ENCODE measurements at places on chromosomes 12 and 14.

DNA sequence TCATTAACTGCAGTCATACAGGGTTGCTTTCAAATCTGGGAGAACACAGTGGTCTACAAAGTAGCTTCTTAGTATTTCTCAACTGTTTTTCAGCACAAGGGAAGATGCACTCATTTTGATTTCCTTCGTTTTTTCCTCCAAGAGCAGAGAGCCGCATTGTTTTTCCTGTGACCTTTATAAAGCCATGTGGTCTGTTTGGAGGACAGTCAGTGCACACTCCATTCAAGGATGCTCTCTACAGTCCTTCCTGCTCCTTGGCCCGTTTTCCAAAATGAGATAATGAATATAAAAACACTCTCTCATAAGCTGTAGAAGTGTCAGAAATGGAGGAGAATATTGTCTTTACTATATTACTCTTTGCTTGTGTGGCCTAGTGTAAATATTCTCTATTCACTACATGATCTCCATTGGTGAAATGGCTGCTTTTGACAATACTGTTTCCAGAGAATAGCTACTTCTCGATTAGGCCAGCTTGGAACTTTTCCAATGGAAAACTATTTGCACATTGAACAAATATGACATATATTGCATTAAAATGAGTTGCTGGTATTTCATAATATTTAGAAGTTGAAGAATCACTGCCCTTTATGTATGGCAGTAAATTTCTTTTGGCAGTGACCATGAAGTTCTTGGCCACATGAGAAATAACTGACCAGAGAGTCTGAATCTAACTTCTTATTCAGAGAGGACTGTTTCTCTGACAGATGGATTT is 393.1 kb upstream of the RGS6 start:
- no peak for DNase-seq

DNA sequence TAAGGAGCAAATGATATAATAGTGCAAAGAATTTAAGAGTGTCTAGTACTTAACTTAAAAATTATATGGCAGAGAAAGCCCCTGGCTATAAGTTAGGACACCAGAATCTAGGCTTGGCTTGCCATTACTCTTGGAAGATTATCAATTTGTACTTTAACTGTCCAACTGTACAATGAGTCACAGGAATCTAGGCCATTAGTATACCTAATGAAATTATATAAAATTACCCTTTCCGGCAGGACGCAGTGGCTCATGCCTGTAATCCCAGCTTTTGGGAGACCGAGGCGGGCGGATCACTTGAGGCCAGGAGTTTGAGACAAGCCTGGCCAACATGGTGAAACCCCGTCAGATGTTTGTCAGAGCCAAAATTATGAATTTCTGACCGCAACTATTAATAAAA is 691 bp upstream of the OR6S1 start:
- no peak for DNase-seq

GRCh38 chr14:103870891-103871595 is 23.7 kb upstream of the PPP1R13B start:
- DNase-seq: no peak

DNA sequence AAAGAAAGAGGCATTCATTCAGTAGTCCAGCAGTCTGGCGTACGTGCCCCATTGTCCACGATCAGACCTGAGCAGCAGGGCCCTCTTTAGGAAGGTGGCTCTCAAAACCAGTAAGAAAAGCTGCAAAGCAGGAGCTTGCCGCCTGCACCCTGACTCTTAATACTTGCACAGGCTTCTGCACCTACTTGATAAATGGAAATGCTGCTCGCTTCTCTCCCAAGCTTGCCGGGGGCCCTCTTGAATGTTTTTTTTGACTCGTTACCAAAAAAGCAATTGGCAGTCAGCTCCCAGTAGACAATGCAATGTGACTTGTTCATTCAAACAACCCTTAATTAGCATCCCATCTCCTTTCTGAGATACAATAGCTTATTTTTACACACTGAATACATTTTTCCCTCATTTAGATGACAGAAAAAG is 27.2 kb upstream of the PTPRB start:
- no peak for DNase-seq

GRCh38 chr12:113744802-113745395 is 221.2 kb downstream of the RBM19 start:
- no peak for DNase-seq

- DNase-seq: no peak
Observed at GRCh38 chr12:102958073-102958829, 777 bp downstream of the ASCL1 start.

- no peak for DNase-seq
Observed at GRCh38 chr14:30297876-30298795, 260.8 kb upstream of the G2E3 start.

- no peak for DNase-seq
Observed at GRCh38 chr14:28782301-28782700, 15.7 kb downstream of the FOXG1 start.

- no peak for DNase-seq
Observed at GRCh38 chr14:64995291-64995690, 8.6 kb downstream of the FNTB start.

DNA sequence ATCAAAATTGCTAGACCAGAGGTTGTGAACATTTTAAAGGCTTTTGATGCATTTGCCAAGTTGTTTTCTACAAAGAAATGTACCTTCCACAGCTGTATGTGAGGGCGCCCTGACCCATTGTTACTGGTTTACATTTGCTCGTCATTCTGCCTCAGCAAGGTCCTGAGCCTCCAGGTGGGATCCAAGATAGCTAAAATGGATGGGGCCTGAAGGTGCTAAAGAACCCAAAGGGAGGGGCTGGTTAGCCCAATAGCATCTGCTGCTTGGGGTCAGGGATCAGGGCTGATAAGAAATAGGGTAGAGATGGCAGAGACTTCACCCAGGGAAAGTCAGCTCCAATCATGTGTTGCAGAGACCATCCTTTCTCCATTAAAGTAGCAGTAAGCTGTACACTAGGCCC is 43.1 kb downstream of the GALNT16 start:
- no peak for DNase-seq

DNA sequence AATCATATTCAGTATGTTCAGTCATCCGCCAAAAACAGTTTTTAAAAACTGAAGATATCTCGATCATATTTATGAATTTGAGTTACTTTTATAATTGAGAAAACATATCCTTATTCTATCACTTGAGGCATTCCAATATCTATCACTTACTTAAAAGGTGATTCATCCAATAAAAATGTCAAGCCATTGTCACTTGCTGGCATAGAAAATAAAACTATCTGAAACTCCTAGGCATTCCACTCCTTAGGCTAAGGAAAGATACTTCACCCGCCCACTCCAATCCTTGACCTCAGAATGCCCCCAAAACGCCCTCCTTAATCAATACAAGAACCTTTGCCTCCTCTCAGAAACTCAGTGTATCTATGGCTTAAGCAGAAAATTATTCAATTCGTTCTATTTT is 51.3 kb upstream of the AMIGO2 start:
- no peak for DNase-seq

DNA sequence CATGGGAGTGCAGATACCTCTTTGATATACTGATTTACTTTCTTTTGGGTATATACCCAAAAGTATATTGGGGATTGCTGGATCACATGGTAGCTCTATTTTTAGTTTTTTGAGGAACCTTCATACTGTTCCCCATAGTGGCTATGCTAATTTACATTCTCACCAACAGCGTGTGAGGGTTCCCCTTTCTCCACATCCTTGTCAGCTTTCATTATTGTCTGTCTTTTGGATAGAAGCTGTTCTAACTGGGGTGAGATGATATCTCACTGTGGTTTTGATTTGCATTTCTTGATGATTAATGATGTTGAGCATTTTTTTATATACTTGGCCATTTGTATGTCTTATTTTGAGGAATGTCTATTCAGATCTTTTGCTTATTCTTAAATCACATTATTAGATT is 44.1 kb upstream of the JDP2 start:
- DNase-seq: no peak

DNA sequence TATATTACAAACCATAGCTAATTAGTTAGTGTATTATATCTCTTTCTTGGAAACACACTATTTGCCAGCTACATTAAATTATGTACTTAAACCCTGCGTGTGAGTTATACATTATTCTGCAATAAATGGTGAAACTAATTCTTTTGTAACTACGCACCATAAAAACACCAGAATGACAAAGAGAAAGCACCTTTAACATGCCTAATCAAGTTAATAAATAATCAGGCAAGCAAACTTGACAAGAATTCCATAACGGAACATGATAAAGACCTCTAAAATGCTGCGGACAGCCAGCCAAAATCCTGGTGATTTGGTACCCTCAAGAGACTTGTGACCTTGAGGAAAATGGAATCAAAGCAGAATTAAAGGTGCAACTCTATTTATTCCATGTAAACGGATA is 375.3 kb upstream of the KITLG start:
- DNase-seq: no peak

GRCh38 chr14:74976264-74977113 is 21.1 kb upstream of the PGF start:
- no peak for DNase-seq

- no peak for DNase-seq
Observed at GRCh38 chr12:53780323-53780722, 28.5 kb upstream of the CISTR start.

- DNase-seq: no peak
Observed at GRCh38 chr12:31626270-31626995, 33.1 kb upstream of the ETFBKMT start.

GRCh38 chr12:6827437-6827911 is 733 bp upstream of the P3H3 start:
- no peak for DNase-seq

DNA sequence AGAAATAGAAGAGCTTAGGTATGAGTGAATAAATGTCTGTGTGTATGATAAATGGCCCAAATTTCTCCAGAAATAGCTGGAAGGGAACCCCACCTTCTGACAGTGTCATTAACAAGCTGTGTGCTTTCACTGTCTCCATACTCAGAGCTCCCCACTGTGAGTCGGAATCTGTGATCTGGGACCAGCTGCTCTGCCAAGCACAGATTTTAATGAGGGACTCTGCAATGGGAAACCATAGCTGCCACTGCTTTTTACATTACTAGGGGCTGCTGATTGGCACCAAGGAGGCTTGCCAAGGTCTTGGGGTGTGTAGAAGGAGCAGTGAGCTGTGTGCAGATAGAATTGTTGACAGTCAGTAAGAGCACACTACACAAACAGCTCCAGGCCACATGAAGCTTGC is 244.2 kb upstream of the CCDC196 start:
- no peak for DNase-seq

DNA sequence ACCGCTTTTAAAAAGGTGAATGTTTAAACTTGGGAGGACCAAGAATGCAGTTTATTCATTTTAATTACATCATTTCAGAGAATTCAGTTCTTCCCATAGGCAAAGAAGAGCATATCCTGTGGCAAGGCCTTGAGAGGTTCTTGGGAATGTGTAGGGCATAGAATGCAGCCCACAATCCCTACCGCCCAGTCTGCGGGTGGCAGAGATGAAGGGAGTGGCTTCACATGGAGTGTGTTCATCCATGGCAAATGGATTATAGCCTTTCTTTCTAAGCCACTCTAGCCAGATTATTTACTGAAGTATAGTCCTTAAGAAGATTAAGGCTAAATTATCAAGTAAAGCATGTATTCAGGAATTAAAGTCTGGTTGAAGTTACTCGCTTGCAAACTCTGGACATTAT is 97.4 kb downstream of the TSPAN8 start:
- DNase-seq: no peak

- DNase-seq: no peak
Observed at GRCh38 chr12:66365718-66366490, 63.6 kb downstream of the HELB start.

- DNase-seq: no peak
Observed at GRCh38 chr12:32089586-32089985, 17.1 kb upstream of the BICD1 start.

GRCh38 chr12:28034271-28034670 is 61.7 kb upstream of the PTHLH start:
- no peak for DNase-seq
